H1 (cell line): ENCODE measurements at places on chromosomes 6 and 20. TPM values are rescaled to one million over a fixed set of nuclear protein-coding genes. Genes with fewer than 3 reads are reported as not detected.

PNLDC1 gene
- 0.34 and 0.44 TPM in 2 replicates for total RNA-seq

OR2H1 gene
- total RNA-seq = not detected in 2 replicates

TBC1D7 gene
- 55.2 and 59.9 TPM in 2 replicates for total RNA-seq

MOG gene
- 0.31 and 0.86 TPM in 2 replicates for total RNA-seq

DNA sequence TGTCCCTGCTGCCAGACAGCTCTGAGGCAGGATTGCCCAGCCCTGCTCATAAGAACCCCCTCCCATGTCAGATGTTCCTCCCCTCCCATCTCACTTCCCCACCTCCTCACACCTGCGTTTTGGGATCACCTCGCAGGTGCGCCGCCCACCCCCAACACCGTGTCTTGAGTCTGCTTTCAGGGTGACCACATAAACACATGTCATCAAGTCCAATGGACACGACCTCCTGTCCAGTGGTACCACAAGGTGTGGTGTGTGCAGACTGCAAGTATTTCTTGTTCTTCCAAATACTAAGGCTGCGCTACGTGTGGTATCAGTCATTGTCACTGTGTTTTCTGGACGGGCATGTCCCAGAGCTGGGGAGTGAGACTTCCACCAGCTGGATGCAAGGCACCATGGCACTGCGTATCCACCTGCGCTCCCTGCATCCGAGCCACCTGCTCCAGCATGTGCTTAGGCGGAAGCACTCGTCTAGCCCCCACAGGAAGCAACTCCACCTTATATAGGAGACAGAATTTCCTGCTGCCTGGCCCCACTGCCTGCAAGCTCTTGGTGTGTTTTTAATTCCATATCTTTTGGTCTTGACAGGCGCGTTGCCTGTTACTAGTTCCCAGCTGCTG, 119.7 kb upstream of the NXT1 start:
- no peak for DNase-seq

DNA sequence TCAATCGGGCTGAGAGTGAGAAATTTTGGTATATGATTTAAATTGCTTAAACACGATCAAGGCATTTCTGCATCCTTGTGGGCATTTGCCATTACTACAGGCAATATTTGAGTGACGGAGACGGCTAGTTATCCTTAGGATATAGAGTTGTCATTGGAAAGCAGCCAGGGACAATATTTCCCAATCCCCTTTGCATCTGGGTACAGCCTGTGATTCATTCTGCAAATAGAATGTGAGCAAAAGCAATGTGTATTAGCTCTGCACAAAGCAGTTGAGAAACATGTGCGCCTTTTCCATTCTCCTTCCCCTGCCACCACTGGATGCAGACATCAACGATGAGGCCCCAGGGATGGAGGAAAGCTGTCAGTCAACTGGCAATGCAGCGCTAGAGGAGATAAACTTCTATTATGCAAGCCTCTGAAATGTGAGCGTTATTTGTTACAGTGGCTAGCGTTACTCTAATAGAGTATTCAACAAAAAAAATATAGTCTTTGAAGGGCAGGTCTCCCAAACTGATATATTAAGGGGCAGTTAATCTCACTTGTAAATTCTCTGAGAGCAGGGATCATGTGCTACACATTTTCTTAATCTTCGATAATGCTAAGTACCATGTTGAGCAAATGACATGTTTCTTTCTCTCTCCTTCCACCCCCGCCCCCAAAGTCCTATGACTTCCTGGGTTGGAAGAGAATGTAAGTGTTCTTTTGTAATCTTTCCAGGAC, 37.1 kb upstream of the NCOA3 start:
- no peak for DNase-seq

GRCh38 chr6:126724821-126725220, 384.9 kb downstream of the CENPW start:
- DNase-seq = no peak

- peak; percentile 17 for DNase-seq
Observed at GRCh38 chr20:5316188-5317158, at the start of gene PROKR2. TSS of gene PROKR2 (minus strand) at chr20:5316954. CDS start at chr20:5314369, 2,585 bp downstream.

GRCh38 chr6:106448000-106448426, 87.5 kb downstream of the CRYBG1 start:
- no peak for DNase-seq

DNA sequence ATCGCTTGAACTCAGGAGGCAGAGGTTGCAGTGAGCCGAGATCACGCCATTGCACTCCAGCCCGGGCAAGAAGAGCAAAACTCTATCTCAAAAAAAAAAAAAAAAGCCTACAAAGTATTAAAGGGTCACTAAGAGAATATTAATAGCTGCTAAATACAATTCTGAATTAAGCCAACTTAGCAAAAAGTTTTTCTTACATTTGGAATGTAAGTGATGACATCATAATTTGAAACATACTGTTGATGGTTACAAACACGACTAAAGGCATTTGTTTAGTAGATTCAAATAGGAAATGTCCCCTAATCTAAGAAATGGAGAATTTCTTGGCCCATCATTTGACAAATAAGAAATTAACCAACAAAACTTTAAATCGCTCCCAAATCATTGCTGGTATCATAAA, 282.8 kb downstream of the RNGTT start:
- no peak for DNase-seq

- DNase-seq = no peak
Observed at GRCh38 chr6:139290787-139291311, 949 bp downstream of the TXLNB start.

GRCh38 chr20:31857861-31858759, 12.2 kb downstream of the DUSP15 start:
- DNase-seq = no peak
